Transverse colon (tissue), 4 donors: ENCODE measurements at places on chromosomes 7 and 10.

GRCh38 chr10:100970914-100971811, 1.9 kb downstream of the SEMA4G start:
- DNase-seq = peak; percentile 81

- DNase-seq = peak; percentile 82
Measured at GRCh38 chr10:125149036-125149679, 11.2 kb downstream of the CTBP2 start.

DNA sequence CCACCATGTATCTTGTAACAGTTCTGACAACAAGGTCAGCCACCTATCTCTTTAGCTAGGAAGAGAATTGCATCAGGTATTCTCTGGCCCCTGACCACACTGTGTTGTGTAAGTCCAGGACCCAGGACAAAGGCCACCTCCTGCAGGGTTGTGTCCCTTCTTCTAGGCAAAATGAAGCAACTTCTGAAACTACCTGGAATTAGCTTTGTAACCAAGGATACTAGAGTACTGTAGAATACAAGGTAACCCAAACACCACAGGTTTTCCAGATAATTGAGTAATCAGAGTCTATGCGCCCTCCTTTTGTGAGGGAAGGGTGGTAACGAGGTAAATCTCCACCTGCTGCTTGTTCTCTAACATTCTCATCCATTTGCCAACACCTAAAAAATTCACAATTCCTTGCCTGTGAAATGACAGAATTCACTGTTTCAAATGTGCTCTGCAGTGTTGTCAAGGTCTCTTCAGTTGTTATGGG, 51.7 kb downstream of the SGMS1 start:
- DNase-seq = no peak

- DNase-seq = peak; percentile 17
Measured at GRCh38 chr10:100519311-100520051, at the start of gene SEC31B. Gene SEC31B, minus strand, starts transcription at chr10:100519861. Its CDS starts 2,909 bp downstream, at chr10:100516952.

GRCh38 chr7:32048970-32049491, 21.2 kb downstream of the PDE1C start:
- no peak for DNase-seq

DNA sequence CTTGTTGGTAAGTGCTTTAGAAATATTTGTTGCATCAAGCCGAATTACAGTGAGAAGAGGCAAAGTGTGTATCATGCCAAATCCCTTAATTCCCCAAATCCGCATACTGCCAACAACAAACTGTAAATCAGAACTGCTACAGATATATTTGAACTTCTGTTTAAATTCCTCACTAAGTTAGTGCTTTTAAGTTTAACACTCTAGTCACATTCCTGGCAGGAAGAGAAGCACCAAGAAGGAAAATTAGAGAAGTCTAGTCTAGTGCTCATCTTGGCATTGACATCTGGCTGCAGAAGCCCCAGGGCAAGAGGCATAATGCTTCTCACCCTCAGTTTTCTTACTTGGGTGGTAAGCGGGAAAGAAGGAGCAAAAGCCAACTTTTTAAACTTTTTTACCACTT, 343.5 kb downstream of the GPR37 start:
- DNase-seq = no peak

GRCh38 chr7:117005449-117005848, 52.1 kb downstream of the ST7 start:
- DNase-seq = no peak

- DNase-seq = no peak
Measured at GRCh38 chr10:124008681-124009080, 84.7 kb downstream of the CHST15 start.

DNA sequence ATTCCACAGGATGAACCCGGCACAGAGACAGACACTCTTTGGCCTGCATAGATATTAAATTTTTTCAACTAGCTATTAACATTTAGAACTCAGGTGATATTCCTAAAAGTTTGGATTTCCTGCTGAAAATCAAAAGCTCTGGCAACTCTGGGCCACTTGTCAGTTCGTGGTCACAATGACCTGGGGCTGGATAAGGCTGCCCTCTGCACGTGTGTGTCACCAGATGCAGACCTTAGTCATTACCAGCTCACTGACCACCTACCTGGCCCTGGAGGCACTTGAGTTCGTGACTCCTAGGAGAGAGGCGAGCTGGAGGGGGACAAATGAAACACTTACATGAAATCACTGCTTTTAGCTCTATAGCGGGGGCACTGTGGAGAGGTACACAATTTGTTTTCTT, 126.5 kb downstream of the HIPK2 start:
- no peak for DNase-seq

- no peak for DNase-seq
Measured at GRCh38 chr10:1807924-1808323, 70.6 kb upstream of the ADARB2 start.

GRCh38 chr10:127687548-127687947, 49.4 kb upstream of the FOXI2 start:
- DNase-seq = no peak

DNA sequence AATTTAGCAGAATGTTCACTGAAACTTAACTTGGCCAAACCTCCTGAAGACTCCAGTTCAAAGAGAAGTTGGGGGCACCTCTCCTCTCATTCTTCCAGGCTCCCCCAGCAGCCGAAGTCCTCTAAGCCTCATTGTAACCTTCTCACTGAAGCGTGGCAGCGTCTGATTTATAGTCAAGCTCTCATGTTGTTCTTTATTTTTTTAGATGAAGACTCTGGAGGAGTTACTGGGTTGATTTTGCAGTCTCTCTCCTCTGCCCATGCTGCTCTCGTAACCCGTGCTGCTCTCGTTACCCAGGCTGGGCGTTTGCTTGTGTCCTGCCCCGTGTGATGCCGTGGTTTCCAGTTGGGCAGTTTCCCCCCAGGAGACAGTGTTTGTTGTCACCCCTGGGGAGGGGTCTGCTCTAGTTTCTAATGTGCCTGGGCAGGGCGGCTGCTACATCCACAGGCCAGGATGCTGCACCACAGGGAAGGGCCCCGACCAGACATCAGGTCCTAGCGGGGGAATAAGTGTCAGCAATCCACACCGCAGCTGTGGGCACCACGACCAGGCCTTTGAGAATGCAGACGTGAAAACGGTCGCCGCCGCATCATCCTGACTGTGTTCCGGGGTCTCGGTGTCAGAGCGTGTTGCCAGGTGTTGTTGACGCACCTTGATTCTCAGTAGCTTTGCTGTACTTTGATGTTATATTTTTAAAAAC, 65.2 kb downstream of the WDR37 start:
- no peak for DNase-seq

GRCh38 chr7:154912871-154913637, 89.9 kb downstream of the PAXIP1 start:
- no peak for DNase-seq

- no peak for DNase-seq
Measured at GRCh38 chr7:14740606-14741005, 161.9 kb downstream of the DGKB start.

DNA sequence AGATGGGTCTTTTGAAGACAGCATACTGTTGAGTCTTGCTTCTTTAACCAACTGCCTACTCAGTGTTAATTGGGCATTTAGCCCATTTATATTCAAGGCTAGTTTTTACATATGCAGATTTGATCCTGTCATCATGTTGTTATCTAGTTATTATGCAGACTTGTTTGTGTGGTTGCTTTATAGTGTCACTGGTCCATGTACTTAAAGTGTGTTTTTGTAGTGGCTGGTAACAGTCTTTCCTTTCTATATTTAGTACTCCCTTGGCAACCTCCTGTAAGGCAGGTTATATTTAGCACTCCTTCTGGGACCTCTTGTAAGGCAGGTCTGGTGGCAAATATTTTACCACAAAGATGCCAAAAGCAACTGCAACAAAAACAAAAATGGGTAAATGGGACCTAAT, 66.7 kb downstream of the TES start:
- no peak for DNase-seq

GRCh38 chr10:93812659-93813338, 55.1 kb downstream of the LGI1 start:
- DNase-seq = no peak

GRCh38 chr10:103800789-103801540, 54.4 kb downstream of the SH3PXD2A start:
- no peak for DNase-seq

DNA sequence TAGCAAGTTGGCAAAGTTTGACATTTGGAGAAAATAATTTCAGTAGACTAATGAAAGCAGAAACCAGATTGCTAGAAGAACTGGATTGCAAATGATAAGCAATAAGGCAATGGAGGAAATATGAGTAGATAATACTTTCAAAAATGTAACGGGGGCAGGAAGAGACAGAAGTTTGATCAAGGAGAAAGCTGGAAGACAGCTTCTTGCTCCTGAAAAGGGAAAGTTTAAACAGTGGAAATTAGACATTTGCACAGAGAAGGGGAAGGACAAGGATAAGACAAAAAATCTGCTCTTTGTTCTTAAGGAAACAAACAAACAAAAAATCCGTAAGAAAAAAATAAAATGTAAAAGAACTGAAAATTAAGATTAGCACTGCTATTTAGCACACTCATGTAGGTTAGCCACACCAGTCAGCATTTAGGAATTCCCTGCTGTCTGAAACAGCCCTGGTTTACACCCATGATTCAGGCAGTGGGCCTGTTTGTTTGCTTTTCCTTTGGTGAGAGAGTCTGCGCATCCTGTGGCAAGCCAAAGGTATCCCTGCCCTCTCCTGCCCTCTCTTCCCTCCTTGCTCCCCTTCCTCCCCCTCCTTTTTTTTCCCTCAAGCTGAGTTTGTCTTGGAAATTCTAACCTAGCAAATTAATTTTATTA, 104.3 kb upstream of the CAV2 start:
- DNase-seq = no peak

GRCh38 chr7:771234-772004, 44.3 kb upstream of the PRKAR1B start:
- DNase-seq = peak; percentile 69

- DNase-seq = peak; percentile 30
Measured at GRCh38 chr10:58457761-58458616, 54.7 kb upstream of the BICC1 start.

DNA sequence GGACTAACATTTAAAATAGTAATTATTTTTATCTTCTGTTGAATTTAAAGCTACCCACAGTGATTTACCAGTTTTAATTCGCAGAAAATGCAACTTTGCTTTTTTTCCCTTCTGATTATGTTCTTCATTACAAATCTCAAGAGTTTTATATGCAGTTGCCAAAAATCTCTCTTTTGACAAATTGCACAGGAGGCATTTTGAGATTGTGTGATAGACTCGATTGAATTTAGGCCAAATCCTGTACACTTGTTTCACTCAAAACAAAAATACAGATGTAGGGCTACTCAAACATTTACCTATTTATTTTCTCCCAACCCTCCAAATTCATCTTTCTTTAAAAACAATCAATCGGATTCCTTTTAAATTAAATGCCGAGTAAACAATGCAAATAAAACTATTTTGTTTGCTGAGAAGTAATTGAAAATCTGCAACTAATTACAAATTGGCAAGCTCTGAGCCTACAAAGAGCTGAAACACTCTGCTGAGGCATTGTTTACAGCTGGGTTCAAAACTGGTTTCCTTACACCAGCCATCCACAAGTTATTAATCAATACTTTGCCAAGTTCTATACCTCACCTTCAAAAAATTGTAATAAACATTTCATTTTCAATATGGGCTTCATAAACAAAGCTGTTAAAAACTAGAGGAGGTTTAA, 214.9 kb upstream of the TCF7L2 start:
- no peak for DNase-seq

DNA sequence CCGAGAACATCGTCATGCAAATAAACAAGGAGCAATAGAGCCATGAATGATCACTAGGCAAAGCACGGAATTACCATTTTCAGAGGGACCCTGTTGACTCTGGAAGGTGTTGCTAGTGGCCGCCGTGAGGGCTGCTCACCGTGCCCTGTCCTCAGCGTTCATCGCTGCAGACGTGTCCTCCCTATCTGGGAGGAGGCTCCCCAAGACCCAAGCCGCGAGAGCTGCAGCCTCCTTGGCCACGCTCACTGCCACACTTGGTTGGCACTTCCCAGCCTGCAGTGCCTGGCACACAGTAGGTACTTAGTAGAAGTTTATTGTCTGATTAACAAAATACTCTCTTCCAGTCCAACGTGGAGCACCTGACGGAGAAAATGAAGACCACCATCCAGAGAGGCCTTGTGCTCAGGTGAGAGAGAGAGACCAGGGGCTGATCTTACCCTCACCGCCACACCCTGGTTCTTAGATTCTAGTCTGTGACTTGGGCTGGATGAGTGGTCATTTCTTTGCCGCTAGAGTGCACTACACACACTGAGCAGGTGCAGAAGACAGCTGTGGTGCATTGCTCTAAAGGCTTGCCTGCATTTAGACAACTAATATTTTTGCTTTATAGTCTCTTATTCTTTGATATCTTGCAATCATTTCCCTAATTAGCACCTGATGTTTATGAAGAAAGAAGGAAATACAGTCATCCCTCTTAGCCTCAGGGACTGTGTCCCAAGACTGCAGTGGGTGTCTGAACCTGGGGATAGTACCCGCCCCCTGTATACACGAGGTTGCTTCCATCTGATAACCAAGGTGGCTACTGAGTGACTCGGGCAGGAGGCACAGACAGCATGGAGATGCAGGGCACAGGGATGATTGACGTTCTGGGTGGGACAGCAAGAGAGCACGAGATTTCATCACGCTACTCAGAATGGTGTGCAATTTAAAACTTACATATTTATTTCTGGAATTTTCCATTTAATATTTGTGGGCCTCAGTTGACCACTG, 40.3 kb downstream of the PITRM1 start:
- DNase-seq = no peak

DNA sequence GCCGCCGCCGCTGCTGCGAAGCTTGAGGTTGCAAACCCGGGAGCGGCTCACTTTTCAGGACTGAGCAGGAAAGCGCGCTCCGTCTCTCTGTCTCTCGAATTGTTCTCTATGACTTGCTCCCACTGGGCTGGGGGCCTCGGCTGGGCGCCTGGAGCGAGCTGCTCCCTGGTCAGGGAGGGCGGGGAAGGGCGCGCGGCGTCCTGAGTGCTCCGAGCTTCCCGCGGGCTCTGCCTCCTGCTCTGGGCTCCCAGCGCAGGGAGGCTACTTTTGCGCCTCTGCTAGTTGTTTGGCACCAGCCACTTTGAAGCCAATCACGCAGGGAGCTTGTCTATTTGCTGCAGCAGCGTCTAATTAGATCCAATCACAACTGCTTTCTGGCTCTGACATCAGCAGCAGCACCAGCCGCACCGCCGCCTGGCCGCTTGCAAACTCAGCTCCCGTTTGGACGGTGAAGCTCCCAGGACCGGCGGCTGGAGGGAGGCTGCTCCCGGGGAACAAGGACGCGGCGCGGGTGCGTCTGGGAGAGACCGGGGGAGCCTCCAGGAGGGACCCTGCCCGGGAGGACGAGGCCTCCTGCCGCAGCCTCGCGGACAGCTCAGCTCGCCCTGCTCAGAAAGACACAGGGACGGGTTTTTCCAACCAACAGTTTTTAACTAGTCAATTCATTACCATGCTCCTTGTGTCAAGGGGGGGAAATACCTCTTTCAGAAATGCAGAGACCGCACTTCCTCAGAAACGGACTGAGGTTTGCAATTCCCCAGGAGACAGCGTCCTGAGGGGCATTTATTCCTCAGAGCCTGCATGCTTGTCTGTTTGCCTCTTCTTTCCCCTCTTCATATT, at the start of gene ADARB2:
Gene ADARB2, minus strand, starts transcription at position 304 of the 840 bp plus-strand sequence.
- DNase-seq = no peak

GRCh38 chr7:26321435-26321834, 29.8 kb downstream of the SNX10 start:
- no peak for DNase-seq

DNA sequence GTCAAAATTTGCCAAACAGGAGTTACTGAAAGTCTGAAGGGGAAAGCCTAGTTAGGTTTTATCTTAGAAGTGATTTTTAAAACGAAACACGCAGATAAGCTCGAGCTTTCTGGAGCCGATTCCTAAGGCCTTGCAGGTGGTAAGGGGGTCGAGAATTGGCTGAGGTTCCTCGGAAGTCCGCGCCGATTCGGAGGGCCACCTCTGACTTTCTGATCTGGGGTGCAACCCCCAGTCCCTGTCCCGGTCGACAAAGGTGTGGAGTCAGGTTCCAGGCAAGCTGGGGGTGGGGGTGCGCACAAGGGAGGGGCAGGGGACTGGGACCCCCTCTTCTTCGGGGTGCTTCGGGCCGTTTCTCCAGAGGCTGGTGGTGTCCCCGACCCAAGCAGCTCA, 701 bp upstream of the CUL1 start:
- DNase-seq = no peak
